ENCODE measurements at places on chromosomes 4 and X.

- peak; percentile 53 for DNase-seq
These were observed 429 bp downstream of the UVSSA start for GRCh38 chr4:1347410-1347864.

DNA sequence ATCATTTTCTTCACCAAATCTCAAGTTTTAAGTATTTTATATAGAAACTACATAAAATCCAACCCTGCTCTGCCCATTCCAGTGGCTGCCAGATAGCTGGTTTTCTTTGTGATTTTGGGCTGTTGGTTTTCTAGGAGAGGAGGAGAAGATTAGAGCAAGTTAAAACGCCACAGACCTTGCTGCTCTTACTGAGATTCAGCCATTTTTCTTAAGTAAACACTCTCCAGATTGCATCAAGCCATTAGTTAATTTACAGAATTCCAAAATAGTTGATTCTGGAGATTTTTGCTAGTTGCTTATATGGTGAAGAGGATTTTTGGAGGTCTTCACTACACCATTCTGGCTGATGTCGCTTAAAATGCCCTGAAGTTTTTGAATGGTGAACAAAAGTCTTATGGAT, 366.2 kb downstream of the MAPK10 start:
- DNase-seq: no peak

DNA sequence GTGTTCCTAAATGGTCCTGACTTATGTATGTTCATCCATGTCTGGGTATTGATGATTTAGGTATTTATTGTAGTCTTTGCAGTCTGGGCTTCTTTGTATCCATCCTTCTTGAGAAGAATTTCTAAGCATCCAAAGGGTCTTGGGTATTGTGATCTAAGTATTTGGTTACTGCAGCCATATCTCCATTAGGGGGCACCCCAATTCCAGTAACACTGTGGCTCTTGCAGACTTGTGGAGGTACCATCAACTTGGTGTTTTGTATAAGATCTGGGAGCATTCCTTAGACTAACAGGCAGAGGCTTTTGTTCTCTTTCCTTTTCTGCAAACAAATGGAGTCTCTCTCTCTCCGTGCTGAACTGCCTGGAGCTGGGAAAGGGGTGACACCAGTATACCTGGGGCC, 113.7 kb upstream of the NEXMIF start:
- no peak for DNase-seq

DNA sequence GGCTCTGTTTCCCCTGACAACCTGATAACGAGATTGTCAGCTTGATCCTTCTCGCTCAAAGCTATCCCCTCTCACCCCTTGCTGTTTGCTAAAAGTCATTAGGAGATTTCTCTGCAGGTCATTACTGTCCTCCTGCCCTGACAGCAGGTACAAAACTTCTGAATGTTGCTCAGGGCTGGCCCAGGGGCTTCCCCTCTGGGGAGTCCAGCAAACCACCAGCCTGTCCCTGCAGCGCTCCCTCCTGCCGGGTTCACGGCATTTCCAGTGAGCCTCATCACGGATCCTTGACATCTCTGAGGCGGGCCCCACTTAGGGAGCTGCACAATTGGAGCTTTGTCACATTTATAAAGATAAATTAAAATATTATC, 5.2 kb upstream of the SORCS2 start:
- DNase-seq: no peak

GRCh38 chr4:55078987-55079386, 46.4 kb downstream of the KDR start:
- no peak for DNase-seq

- DNase-seq: no peak
These were observed 116.6 kb downstream of the SH2D1A start for GRCh38 chrX:124462931-124463330.

GRCh38 chr4:40750461-40751258, 905 bp downstream of the NSUN7 start:
- DNase-seq: no peak

GRCh38 chr4:3710451-3711182, 55.6 kb upstream of the ADRA2C start:
- no peak for DNase-seq

GRCh38 chrX:23575281-23575680, 92.0 kb upstream of the PRDX4 start:
- DNase-seq: peak; percentile 20

DNA sequence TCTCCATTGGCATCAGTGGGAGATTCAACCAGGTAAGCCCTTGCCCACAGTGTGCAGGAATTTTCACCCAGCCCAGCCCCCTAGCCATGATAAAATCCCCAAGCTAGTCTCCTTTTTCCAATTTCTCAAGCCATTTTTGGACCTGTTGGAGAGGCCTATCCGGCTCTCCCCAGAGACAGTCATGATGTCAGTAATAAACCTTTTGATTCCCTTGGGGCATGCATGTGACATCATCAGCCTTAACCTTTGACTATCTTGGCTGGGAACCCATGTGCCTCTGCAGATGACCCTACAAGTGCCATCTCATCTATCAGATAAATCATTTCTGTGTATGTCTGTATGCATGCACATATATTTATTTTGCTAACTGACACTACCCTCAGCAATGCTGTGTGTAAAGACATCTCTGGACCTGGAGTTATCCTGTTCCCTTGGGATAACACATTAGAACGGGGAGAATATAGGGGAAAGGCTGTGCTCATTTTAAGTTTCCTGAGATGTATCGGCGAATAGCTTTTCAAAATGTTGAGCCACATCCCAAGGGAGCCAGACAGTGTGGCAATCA, 51.0 kb downstream of the CYTL1 start:
- DNase-seq: no peak

GRCh38 chrX:6810776-6811175, 275.9 kb upstream of the VCX3A start:
- DNase-seq: peak; percentile 1

Data from foreskin keratinocyte (primary cell).